ENCODE measurements at places on chromosomes 1 and 21.

DNA sequence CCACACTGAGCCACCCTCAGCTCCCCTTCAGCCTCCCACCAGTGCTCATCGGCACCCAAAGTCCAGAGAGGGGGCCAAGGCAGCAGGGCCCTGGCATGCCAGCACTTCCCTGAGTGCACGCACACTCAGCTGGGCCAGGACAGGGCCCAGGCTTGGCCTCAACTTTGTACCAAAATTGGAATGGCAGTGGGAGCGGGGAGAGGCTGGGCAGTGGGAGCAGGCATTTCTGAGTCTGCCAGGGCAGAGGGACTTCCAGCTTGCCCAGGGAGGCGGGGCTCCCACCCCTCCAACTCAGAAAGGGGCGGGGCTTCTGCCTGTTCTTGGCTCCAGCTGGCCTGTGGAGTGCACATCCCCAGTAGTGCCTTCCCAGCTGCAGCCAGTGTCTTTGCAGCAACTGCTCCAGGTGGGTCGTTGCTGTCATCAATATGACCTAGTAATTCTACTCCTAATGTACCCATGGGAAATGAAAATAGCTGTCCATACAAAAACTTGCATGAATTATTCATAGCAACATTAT, 10.3 kb upstream of the SNX7 start:
- DNase-seq, result no peak

DNA sequence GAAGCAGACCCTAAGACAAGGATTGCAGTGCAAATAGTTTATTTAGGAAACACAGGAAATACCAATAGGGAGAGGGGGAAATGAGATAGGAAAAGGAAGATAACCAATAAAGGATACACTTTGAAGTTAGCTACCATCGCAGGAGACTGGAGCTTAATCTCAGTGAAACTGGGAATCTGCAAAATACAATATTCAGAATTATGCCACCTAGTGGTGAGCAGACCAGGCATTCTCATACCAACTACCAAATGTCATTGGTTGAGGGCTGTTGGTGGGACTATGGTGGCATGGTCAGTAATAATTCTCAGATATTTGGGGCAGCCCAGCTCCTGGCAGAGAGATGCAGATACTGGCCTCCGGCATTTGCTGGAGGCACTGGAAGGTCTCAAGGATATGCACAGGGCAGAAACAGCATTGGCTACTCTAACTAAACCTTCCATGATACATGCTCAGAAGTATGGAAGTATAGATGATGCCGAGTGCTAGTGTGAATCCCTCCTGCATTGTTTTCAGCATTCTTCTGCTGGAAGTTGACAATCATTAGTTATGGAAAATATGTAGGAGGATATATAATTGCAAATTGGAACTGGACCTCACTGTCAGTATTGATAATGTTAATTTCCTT, 11.8 kb upstream of the ZFP69B start:
- no peak for DNase-seq

GRCh38 chr1:71494163-71494562, 413.3 kb upstream of the ZRANB2 start:
- no peak for DNase-seq

DNA sequence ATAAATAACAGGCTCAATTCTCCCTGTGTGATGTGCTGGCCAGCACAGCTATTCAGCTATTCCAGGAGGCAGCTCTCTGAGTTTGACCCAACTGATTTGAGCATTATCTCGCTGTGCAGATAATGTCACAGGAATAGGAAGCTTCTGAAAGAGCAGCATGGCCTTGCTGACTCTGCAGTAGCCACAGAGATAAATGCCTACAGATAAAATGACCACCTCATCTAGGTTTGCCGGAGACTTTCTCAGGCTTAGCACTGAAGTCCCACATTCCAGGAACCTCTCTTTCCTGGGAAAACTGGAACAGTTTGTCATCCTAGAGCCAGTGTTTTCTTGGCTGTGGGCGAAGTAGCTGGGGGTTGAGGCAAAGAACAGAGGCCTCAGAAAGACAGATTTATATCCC, 98.9 kb downstream of the MRPL39 start:
- no peak for DNase-seq

DNA sequence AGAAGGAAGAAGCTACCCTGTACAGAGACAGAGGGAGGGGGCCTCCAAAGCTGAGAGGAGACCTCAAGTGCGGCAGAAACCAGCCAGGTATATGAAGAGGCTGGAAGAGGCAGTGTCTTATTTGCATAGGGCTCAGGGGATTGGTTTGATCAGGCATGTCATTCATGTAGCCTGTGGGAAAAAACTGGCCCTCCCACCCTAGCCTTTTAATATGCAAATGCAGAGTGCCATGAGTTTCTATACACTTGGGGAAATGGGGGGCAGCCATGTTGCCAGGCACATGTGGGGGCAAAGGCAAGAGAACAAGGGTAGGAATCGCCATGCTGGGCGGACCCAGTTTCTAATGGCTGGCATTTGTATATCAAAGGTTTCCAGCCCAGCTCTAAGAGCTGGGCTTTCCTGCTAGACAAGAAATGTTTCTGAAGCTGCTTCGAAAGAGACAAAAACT, 172.7 kb downstream of the RASAL2 start:
- DNase-seq, result no peak

DNA sequence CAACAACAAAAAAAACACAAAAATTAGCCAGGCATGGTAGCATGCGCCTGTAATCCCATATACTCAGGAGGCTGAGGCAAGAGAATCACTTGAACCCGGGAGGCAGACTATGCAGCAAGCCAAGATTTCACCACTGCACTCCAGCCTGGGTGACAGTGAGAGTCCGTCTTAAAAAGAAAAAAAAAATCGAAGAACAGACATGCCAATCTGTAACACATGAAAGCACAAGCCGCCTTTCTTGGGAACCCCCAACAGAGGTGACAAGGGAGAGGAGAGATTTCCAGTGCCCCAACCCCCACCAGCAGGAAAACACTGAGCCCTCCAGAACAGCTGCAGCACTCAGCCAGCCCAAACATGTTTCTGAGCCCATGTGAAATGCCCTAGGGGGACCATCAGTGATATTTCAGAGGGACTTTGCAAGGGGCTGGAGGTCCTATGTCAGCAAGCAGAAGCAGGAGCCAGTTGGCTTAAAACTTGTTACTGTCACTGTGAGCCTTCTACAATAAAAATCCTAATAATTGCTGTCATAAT, 14.2 kb upstream of the EFNA1 start:
- DNase-seq, result no peak
